AG04449 (cell line): ENCODE measurements at places on chromosomes 2 and 18.

- DNase-seq = no peak
Observed at GRCh38 chr2:166388481-166389070, 12.8 kb upstream of the SCN9A start.

DNA sequence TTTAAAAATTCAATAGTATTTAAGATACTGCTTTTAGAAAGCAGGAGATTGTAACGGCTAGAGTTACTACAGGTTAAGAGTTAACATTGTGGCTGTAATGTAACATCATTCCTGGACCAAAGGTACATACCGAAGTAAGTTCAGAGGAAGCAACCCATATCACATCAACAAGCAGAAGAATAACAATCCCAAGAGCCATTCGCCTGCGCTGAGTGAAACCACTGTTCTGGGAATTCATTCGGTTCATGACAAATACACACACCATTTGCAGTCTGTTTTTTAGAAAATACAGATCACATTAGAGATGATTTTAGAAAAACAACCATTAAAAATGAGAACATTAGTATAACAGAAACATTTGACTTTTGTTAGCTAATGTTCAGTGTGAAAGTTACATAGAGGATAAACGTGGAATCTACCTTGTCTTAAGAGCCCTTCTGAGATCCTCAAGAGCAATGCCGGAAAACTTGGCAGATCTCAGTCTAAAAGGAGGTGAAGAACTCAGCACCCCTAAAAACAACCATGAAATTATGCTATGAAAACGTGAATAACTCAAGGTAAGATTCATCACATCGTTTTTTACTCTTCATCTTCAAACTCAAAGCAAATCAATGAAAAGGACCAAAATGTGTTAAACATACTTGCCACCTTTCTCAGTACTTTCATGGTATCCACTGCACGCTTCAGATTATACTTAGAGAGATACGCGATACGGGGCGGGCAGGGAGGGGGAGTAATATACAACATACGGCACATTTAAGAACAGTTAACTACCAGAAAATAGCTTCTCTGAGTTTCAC is 1.2 kb downstream of the SLC35F5 start:
- no peak for DNase-seq

DNA sequence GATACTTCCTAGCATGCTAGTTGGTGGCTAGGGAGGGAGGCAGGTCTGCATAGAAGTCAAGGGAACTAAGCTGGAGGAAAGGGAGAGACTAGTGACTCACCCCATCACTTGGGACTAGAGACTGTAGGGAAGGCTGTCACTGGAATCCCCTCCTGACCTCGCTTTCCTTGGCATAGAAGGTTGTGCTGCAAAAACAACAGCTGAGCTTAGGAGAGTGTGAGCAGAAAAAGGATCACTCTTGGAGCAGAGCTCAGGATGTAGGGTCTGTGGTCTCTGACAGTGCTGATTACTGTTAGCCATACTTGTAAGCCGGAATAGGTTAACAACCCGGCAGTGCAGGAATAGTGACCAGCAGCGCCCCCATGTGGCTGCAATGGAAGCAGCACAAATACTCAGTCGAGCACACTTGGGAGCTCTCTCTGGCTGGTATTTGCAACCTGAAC is 66.9 kb upstream of the SMAD2 start:
- DNase-seq = no peak

DNA sequence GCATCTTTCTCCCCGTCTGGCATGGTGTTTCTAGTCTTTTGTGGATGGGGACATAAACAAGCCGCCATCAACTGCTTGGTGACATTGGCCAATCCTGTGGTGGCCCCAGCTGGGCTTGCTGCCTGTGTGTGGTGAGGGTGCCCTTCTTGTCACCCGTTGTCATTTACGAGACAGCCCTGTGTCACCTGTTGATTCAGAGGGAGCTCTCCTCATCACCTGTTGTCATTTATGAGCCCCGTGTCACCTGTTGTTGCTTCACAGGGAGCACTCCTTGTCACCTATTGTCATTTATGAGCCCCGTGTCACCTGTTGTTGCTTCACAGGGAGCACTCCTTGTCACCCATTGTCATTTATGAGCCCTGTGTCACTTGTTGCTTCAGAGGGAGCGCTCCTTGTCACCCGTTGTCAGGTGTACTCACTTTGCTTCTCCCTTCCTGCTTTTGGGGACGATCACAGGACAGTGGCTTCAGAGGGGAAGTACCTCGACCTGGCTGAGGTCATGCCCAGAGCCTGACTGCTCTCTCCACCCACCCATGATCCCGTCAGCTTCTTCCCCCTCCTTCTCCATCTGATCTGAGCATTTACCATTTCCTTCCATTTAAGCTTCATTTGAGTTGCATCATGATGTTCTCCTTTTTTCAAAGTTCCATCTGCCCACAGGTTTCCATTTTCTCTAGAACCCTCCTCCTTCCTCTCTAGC is 29.1 kb downstream of the HPCAL1 start:
- no peak for DNase-seq

DNA sequence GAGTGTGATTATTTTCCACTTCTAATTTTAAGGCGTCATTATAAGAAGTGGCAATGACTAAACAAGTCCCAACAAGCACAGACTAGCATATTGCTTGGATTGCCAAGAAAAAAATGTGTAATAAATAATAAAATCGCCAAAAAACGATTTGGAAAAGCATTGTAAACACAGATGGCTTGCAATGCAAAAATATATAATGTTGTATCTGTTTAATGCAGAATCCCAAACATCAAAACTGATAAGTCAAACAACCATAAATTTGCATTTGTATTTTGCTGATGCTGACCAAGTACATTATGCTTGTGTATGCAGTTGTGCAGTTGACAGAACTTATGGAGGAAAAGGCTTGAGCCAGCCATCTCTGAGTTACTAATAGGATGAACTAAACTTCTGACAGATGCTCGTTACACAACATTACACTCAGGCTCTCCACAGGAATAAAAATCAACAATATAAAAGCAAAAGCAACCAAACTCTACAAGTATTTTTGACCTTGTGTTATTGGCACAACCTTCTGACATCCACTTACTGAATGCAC is 68.1 kb downstream of the DNER start:
- DNase-seq = no peak

GRCh38 chr2:56008661-56009431 is 85.3 kb upstream of the EFEMP1 start:
- DNase-seq = peak; percentile 29

DNA sequence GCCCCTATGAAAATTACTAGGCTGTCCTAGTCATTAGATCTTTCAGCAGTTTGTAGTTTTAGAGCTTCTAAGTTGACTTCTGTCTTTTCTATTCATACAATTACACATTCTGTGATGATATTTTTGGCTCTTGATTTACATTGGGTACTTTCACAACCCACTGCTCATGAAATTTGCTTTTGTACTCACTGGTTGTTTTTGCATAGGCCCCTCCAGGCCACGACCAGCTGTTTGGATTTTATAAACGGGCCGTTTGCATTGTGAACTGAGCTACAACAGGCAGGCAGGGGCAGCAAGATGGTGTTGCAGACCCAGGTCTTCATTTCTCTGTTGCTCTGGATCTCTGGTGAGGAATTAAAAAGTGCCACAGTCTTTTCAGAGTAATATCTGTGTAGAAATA is 193.8 kb downstream of the RPIA start:
- no peak for DNase-seq

DNA sequence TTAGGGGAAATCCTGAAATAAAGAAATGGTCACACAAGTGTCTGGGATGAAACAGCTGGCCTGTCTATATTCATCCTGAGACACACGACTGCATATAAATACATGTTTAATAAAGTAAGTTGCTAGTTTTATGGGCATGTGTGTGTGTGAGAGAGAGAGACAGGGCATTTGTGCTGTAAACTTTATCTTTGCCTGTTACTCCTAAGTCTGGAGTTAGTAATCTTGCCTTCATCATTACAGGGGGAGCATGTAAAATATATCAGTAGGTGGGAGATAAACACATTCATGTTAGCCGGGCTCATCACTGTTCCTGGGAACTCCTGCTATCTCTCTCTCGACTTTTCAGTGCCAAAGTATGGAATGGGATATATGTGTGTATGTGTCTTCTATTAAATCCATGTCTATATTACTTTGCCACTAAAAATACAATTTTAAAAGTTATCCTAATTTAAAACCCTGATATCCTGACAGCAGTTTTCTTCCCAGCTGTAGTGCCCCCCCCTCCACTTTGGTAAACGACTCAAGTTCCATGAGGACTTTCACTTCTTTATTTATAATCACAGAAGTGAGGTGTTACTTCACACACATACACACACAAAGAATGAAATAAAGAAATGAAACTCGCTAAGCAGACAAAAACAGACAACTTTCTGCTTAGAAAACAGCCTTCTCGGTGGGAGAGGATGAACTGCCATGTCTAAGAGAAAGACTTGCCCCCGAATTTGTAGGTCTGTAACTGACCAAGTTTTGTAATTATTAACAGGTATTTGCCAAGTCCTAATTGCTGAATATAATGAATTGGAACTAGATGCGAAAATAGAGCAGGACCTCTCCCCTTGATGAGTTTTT is 947 bp downstream of the ZEB2 start:
- no peak for DNase-seq
